ENCODE measurements at places on chromosomes 6 and 20. TPM values are rescaled to one million over a fixed set of nuclear protein-coding genes. Genes with fewer than 3 reads are reported as not detected.

DNA sequence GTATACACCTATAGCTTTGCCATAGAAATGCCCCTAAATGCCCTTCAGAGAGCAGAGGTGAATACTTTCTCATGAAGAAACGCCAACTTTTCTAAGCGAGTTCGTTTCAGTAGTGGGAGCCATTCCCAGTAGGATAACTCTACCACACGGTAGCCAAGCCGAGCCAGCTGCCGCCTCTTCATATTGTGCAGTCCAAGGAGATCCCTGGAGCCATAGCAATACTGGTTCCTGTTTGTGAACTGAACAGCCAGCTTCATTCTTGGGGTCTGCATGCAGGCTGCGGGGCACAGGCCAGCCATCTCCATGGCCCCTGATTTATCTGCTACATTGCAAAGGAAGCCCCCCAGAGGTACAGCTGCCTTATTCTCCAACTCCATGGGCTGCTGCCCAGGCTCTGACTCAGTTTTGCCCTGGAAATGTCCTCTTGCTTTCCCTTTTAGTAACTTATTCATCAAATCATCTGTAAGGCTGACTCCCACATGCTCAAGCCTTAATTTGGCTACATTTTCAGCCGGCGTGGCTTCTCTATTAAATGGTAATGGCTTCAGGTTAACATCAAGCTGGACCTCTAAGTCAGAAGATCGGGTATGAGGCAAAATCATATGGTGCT is 12.8 kb downstream of the FASTKD5 start:
- no peak for DNase-seq

GRCh38 chr6:39729945-39730344 is 4.7 kb upstream of the KIF6 start:
- no peak for DNase-seq

TRIM10 gene
- total RNA-seq = not detected

EPHA7 gene
- total RNA-seq = 35.8 TPM

Data from neural crest cell (in vitro differentiated cells).